ENCODE measurements at places on chromosomes 5 and 9.
A peak's percentile ranks its signal among the peaks of the same experiment; 100 is the strongest.

DNA sequence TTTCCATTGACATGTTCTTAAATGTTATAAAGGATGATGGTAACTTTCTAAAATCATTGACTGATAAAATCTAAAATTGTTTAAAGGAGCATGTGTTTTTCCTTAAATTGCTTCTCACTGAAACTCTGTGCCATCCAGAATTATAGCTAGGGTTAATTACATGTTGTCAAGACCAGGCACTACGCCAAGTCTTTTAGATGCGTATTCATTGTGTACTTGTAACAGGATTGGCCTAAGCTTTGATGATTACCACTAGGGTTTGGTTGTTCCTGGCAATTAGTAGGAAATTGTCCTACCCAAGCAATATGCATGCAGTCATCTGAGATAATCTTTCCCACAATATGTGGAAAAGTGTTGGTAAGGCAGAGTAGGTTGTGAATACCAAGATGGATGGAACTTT is 43.8 kb downstream of the PRKACG start:
- DNase-seq = peak; percentile 23

- DNase-seq = no peak
Observed at GRCh38 chr5:132099076-132099748, 25.6 kb downstream of the CSF2 start.

DNA sequence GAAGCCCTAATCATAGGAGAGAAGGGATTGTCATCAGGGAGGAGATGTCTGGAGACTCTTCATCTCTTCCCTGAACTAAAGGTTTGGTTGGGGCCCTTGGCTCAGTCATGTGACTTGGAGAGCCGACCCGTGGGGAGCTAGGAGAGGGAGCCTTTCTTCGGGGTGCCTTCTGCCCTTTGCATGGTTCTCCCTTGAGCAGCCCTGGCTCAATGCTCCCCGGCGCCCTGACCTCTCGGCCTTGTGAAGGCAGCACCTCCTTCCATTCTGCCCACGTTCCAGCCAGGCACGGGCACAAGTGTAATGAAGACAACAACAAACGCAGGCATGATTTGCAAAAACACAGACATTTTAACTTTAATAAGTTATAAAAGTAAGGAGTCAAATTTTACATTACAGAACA is 50.4 kb downstream of the ZNF354C start:
- no peak for DNase-seq

GRCh38 chr9:78167356-78167755 is 68.5 kb upstream of the CEP78 start:
- DNase-seq = peak; percentile 30

GRCh38 chr9:85199866-85200495 is 530.5 kb downstream of the NTRK2 start:
- DNase-seq = no peak

DNA sequence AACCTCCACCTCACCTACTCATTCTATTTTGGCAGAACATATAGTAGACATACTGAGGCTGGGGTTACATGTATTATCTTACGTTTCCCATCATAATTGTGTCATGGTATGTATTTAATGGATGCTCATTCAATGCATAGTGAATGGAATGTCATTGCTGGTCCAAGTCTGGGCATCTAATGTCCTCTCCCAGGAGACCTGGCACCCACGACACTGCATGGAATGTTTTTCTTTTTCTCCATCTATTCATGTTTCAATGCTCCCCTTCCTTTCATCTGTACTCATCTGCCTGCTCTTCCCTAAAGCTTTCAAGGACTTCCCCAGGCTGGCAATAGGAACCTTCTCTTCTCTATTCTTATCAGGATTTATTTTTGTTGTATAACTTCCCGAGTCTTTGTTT is 50.8 kb upstream of the SLIT3 start:
- no peak for DNase-seq

DNA sequence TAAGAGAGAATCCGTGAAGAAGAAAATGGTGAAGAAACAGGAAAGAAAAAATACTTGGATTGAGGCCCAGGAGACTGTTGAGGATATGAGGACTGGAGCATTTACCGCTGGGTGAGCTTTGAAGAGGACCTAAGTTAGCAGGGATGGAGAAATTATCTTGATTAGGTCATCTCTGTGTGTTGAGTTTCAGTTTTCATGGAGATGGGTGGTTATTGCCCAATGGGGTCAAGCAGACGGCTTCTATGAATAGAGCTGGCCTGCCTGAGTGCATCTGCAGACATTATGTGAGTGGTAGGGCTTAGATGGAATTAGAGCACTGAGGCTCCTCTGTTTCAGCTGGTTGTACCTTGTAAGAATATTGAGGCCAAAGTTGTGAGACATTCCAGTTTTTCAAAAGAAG is 245.4 kb upstream of the FBXL7 start:
- no peak for DNase-seq

GRCh38 chr5:42691413-42691937 is 65.1 kb upstream of the CCDC152 start:
- DNase-seq = no peak

DNA sequence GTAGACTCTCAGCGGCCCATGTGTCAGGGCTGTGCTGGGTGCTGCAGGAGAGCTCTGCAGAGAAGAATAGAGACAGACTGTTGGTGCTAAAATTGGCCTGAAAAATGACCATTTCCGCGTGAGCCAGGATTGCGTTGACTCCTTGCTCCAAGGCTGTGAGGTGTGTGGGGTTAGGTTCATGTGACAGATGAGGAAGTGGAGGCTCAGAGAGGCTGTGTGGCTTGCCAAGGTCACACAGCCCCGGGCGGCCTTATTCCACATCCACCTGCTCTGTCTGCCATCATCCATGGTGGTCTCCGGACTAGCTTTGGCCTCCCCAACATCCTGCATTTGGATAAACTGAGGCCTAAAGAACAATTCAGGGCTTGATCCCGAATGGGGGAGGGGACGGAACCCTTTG is 15.2 kb downstream of the NEK6 start:
- no peak for DNase-seq

- DNase-seq = no peak
Observed at GRCh38 chr5:34464829-34465228, 191.3 kb upstream of the RAI14 start.

DNA sequence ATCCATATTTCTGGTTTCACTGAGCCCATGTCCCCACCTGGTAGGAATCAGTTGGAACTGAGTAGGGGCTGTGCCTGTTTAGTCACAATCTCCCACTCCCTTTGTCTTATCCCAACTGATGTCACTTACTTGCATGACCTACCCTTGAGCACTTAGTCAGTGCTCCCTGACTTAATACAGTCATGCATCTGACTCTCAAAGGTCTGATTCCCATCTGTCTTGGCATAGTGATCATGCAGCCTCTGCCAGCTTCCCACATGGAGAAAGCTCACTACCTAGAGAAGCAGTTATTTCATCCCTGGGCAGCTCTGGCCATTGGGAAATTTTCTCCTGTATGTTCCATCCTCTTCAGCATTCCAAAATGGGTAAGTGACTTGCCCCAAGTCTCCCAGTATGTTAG is 24.8 kb downstream of the ABLIM3 start:
- DNase-seq = no peak

GRCh38 chr5:77876316-77876715 is 100.2 kb upstream of the TBCA start:
- DNase-seq = no peak

DNA sequence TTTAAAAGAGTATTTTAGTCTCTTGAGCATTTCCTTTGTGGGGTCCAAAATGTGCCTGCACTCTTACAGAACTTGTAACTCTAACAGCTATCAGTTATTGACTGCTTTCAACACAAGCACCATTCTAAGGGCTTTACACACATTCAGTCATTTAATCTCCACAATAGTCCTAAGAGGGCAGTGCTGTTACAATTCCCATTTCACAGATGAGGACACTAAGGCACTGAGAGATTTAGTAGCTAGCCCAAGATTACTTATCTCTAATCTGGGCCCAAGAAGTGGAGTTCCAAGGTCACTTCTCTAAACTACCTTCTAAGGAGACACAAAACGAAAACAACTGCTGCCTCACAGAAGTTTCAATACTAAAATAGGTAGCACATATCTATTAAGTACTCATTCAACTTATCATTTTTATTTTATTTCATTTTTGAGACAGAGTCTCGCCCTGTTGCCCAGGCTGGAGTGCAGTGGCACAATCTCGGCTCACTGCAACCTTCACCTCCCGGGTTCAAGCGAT is 275.2 kb downstream of the CWC27 start:
- DNase-seq = no peak

GRCh38 chr5:32565145-32565544 is 20.2 kb upstream of the SUB1 start:
- DNase-seq = no peak

GRCh38 chr9:89848060-89849040 is 243.5 kb downstream of the GADD45G start:
- no peak for DNase-seq

DNA sequence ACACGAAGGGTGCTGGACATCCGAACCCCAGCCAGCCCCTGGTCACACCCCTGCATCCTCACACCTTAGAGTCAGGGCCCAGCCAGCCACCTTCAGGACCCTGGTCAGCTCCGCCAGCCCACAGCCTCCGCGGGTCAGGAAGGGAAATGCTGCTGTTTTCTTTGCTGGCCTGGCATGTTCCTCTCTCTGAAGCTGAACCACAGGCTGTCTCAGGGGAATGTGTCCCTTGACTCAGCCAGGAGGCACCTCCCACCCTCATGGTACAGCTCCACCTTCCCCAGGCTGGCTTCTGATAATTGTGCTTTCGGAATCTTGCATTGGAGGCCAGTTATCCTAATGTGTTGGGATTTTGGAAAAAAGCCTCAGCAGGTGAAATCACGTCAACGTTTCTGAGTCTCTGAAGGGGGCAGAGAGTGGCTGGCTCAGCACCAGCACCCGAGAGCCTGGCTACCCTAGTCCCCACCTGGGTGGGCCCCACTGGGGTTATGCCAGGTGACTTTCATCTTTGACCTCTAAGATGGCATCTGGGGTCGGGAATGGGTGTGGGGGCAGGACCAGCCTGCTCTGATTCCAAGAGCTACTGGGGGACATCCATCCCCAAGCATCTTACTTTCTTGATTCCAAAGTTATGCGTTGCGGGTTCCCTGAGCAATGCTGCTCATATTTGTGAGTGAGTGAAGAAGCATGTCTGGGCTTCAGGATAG is 9.8 kb upstream of the OLFM1 start:
- no peak for DNase-seq

DNA sequence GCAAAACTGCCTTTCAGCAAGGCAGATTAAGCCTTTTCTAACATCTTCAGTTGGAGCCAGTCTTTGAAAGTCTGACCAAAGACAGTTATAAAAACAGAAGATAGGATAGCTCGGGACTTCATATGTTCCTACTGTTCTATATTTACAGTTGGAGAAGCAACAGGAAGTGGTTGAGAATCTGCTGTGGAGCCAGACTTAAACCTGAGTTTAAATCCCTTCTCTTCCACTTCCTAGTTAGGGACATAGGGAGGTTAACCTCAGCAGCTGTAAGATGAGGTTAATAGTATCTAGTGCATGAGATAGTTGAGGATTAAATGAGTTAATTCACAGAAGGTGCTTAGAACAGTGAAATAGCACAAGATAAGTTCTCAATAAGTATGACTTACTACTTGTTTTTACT is 84.5 kb upstream of the FREM1 start:
- DNase-seq = no peak

GRCh38 chr5:56565644-56566043 is 249.7 kb upstream of the MAP3K1 start:
- no peak for DNase-seq

GRCh38 chr9:136760424-136760823 is 2.4 kb upstream of the LCN8 start:
- no peak for DNase-seq

GRCh38 chr5:67233075-67233474 is 36.5 kb upstream of the CD180 start:
- DNase-seq = no peak

- DNase-seq = no peak
Observed at GRCh38 chr9:131591845-131592208, 46.5 kb downstream of the PRRT1B start.

DNA sequence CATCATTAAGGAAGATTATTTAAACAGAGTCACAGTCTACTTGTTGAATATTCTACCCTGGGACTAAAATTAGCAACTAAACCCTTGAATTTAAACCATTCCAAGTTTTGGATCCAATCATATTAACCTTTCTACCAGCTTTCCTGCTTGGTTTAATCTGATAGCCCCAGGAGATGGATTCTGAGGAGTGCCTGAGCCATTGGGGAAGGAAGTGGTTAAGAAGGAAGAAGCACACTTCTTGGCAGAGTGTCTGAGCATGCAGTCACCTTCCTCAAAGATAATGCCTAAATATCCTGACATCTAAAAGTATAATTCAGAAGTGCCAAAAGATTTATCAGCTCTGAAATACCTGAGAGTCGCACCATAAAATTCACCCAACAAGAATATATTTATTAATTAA is 74.1 kb upstream of the SNCAIP start:
- DNase-seq = no peak

- peak; percentile 55 for DNase-seq
Observed at GRCh38 chr5:168939887-168940544, 360.8 kb upstream of the PANK3 start.

DNA sequence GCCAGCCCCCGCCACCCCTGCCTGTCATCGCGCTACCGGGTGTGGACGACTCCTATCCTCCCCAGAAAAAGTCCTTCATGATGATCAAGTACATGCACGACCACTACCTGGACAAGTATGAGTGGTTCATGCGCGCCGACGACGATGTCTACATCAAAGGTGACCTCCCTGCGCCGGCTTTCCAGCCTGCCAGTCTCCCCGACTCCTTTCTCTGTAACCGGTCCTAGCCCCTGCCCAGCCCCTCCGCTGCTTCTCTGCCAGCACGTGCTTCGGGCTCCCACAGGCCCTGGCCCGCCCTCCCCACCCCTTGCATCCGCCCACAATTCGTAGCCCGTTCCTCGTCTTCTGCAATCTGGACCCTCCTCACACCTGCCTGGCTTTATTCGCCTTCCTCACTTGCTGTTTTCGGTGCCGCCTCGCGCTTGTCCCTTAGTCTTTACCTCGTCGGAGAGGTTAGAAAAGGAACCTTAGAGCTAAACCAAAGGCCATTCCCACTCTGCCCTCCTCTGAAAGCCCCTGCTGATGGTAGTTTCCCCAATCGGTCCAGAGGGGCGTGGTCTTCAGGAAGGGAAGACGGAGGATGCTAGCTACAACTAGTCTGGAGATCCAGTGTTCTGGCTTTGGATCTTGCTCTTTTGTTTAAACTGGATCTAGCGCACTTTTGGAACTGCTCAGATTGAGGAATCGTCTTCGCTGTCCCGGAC is 1.4 kb downstream of the CHSY3 start:
- DNase-seq = no peak

GRCh38 chr5:121516997-121517396 is 334.7 kb upstream of the FTMT start:
- DNase-seq = no peak

DNA sequence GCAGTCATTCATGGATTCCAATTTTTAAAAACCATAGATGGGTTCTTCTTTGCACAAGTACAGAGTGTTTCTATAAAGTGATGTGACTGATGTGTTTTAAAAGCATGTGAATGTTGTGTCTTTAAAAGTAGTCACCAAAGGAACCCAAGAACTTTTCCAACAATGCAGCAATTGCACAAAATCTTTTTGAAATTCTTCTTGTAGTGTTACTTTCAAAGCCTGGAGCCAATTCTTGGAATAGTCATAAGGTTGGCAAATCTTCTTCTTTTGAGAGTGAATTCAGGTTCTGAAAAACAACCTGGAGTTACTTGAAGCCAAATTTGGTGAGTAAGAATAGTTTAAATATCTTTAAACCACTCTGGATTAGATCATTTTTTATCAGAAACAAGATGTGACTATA is 10.5 kb downstream of the GRAMD2B start:
- no peak for DNase-seq

Data from DMS79 treated with DMSO at 0.1 percent for 48 hours (cell line).